Activated T-cell treated with anti-CD3 and anti-CD28 coated beads, Interleukin-2, amount 50 U/mL, for 24 hours (primary cell): ENCODE measurements at places on chromosomes 6 and 20.

- DNase-seq = no peak
Observed at GRCh38 chr6:81531869-81532561, 220.5 kb downstream of the TENT5A start.

DNA sequence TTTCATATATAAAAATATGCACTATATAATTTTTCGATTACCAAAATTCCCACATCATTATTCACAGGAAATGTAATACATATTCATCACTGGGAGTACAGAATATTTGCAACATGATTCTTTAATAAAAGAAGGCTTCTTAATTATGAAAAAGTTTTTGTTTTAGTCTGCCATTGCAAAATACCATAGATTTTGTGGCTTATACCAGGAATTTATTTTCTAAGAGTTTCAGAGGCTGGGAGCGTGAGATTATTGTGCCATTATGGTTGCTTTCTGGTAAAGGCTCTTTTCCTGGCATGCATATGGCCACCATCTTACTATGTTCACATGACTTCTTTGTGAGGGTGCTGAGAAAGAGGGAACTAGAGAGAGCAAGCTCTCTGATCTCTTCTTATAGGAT is 306.9 kb upstream of the ADGRB3 start:
- no peak for DNase-seq

DNA sequence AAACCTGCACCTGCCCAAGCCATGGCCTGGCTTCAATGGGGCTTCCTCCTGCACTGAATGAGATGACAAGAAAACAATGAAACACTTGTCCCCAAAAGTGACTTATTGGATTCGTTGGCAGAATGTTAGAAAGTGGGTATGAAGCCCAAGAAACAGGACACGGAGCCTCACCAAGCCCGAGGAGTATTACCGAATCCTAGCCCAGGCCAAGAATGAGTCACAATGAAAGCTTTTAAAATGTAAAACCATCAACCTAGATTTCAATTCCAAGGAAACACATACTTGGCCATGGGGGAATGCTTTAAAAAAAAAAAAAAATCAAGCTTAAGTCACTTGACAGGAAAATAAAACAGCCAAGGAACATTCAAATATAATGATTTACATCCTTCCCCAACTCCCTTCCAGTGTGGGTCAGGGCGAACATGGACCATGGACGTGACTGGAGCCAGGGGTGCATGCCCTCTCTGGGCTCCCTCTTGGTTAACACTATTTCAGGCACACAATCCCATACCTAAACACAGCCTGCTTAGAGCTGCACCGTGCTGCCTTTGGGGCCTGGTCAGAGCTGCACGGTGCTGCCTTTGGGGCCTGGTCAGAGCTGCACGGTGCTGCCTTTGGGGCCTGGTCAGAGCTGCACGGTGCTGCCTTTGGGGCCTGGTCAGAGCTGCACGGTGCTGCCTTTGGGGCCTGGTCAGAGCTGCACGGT is 3.1 kb upstream of the STX16 start:
- DNase-seq = no peak

GRCh38 chr6:132995432-132995831 is 181.1 kb downstream of the RPS12 start:
- DNase-seq = no peak

DNA sequence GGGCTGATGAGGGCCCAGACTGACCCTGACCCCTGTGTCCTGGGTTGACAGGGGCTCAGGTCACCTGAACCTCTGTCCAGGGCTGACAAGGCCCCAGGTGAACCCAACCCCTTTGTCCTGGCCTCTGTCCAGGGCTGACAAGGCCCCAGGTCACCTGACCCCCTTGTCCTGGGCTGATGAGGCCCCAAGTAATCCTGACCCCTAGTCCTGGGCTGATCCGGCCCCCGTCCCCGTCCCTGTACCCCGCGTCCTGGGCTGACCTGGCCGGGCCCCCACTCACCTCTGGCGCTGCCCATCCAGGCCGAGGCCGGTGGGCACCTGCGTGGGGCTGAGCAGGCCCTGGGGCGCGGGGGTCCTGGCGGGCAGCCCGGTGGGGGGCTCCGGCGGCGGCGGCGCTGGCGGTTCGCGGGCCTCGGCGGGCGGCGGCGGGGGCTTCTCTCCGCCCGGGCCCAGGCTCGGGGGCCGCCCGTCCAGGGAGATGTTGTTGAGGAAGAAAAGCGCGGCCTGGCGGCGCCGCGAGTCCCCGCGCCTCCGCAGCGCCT is 379 bp downstream of the CABLES2 start:
- no peak for DNase-seq

- no peak for DNase-seq
Observed at GRCh38 chr6:41538556-41539182, 7.5 kb upstream of the FOXP4 start.

DNA sequence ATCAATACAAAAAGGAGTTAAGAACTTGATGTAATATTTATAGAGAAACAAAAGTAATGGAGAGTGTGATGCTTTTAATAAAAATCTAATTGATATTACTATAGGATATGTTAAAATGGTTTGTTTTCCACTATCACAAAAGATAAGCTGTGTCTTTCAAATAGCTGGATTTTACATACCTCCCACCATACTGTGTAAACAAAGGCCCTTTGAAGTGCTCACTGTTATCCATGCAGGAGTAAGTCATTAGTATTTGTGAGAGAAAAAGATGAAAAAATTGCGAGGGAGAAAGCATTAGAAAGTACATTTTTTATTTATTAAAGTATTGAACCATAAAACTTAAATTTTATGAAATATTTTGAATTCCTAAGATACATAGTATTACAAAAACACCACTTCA is 733.0 kb downstream of the GRIK2 start:
- no peak for DNase-seq

DNA sequence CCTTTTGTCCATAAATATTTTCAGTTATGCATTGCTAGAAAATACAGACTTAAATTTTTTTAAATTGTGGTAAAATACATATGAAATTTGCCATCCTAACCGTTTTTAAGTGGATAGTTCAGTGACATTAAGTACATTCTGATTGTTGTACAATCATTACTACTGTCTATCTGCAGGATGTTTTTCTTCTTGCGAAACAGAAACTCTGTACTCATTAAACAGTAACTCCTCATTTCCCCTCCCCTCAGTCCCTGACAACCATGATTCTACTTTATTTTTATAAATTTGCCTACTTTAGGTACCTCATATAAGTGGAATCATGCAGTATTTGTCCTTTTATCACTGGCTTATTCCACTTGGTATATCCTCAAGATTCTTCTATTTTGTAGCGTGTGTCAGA is 21.3 kb downstream of the TAF11 start:
- DNase-seq = no peak
